ENCODE measurements at places on chromosomes 5 and 9. TPM values are rescaled to one million over a fixed set of nuclear protein-coding genes. Genes with fewer than 3 reads are reported as not detected.
A peak's percentile ranks its signal among the peaks of the same experiment; 100 is the strongest.

PDGFRB gene
- total RNA-seq, result 341 TPM

DNA sequence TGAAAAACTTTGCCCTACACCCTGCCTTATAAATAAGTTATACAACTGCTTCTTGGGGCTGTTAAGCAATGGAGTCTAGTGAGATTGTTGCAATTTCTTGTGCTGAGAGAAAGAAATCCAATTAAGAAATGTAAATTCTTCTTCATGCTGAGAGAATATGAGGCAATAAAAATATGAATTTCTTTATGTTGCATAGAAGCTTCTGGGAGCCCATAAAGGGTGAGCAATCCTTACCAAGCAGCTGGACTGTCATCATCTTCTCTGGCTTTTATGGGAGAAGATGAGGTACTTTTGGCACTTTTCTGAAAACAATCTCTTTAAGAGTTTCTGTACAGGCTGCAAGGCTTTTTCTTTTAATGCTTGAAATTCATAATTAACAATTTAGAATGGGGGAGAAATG is 204.3 kb downstream of the DMRTA1 start:
- no peaks in the 10 kb centered on the region for H3K4me1 ChIP-seq
- H3K27me3 ChIP-seq, result no peaks in the 10 kb centered on the region
- no peak overlapping the region for H3K27ac ChIP-seq
- DNase-seq, result no peak
- H3K36me3 ChIP-seq, result no peaks in the 10 kb centered on the region

- no peaks in the 10 kb centered on the region for H3K27me3 ChIP-seq
- H3K36me3 ChIP-seq, result no peaks in the 10 kb centered on the region
- no peak for DNase-seq
- no peak overlapping the region for H3K27ac ChIP-seq
- H3K4me1 ChIP-seq, result no peaks in the 10 kb centered on the region
Measured at GRCh38 chr9:90818279-90818678, 16.7 kb downstream of the SYK start.

DNA sequence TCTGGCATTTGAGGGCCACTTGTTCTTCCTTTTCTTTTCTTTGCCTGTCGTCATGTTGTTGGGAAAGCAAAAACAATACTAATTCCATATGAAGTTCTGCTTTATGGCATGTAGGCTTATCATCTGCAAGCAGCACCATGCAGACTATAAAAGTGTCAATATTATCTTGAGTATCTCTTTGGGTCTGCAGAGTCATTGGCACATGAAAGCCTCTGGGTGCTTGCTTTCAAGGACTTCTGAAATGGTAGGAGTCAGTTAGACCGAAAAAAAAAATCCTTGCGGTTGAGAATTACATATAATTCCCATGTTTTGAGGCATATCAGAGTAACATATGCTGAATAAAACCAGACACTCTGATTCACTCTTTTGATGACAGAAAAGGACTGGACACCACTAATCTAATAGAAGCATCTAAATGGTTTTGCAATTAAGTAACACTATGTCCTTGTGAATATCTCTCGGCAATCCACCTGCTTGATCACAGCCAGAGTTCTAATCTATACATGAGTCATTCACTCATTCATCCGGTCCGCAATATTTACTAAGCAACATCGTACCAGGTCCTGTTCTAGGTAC is 44.4 kb downstream of the GNAQ start:
- H3K27ac ChIP-seq, result no peak overlapping the region
- H3K27me3 ChIP-seq, result no peaks in the 10 kb centered on the region
- H3K4me3 ChIP-seq, result no peak overlapping the region
- H3K36me3 ChIP-seq, result no peaks in the 10 kb centered on the region
- no peak for DNase-seq
- H3K4me1 ChIP-seq, result peaks cover 6% of the 10 kb centered on the region

DNA sequence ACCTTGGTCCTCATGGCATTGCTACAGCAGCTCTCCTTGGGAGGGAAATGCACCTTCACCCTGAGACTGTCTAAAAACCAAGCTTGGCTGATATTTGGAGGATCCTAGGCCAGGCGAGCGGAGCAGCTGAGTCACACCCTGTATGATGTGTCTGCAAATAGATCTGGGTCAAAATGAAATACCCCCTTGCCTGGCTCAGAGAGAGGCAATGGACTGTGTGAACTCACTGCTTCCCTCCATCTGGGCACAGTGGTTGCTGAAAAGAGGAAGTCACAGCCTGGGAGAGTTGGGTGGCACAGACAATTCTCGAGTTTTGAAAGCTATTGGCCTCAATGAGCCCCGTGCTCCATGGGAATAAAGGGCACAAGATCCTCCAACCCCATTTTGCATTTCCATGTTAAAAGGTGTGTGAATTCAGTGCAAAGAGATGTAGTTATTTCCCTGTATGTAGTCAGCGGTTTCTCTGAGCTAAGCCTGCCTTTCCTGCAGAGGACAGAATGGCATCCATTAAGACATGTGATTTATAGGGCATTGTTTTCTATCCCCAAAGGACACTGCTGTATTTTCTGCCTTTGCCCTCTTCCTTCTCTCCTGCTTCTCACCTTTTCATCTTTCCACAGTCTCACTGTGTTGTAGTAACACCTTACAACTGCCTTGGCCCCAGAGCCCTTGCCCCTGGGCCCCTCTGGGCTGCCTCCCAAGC is 177.2 kb downstream of the GADD45G start:
- DNase-seq, result peak; percentile 21
- H3K27me3 ChIP-seq, result no peaks in the 10 kb centered on the region
- no peaks in the 10 kb centered on the region for H3K36me3 ChIP-seq

All from ascending aorta (tissue), 2 donors.